GM13977 (cell line): ENCODE measurements at places on chromosomes 7 and 10.

DNA sequence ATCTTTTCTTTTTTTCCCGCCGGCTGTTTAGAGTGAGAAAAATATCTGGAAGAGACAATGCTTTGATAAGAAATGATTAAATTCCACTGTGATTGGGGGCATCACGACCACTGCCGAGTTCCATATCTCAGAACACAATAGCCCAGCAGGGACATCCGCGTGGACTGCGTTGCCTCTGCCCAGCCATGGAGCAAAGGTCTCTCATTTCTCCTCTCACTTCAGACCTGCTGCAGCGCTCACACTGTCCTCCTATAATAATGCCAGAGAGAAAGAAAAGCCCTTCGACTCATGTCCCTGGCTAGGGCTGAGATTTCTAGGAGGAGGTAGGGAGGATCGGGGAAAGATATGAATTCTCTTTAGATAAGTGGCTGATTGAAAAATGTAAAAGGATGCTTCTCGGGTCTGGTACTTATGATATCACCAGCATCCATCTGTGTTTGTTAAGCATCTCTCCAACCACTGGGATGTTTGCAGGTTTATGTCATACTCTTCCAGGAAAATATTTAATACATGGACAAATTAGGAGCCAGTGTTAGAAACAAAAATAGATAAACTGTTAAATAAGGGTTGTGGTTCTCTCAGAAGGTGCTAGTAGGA lies 472.9 kb upstream of the AKR1E2 start:
- DNase-seq: no peak

DNA sequence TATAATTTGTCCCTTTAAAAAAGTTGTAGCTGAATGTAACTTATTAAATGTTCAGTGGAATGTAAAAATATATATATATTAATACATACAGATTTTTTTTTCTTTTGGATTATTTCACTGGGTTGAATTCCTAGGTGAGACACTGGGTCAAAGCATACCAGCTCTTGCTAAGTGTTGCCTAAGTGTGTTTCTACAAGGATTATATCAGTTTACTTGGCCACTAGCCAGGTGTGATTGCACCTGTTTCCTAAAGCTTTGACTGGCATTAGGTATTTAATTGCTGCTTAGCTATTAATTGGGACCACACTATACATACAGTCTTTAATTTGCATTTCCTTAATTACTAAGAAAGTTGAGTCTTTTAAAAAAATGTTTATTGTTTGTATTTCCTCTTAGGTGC lies 5.5 kb upstream of the ELOVL3 start:
- DNase-seq: no peak

DNA sequence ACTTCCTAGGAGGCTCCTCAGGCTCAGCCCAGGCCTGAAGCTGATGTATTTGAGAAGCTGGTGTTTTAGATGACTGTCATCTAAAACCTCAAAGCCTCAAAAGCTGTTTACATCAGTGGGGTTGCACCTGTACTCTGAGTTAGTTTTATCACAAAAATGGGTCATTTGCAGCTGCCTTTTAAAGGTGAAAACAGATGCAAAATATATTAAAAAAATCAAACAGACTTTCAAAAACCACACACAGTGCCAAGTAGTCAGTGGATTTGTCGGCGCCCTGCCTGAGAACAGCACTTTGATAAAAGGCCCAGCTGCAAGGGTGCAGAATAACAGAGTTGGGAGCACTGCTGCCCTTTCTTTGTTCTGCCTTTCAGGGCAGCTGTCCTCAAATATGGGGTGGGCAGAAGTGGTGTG lies 103.0 kb downstream of the VOPP1 start:
- DNase-seq: no peak

DNA sequence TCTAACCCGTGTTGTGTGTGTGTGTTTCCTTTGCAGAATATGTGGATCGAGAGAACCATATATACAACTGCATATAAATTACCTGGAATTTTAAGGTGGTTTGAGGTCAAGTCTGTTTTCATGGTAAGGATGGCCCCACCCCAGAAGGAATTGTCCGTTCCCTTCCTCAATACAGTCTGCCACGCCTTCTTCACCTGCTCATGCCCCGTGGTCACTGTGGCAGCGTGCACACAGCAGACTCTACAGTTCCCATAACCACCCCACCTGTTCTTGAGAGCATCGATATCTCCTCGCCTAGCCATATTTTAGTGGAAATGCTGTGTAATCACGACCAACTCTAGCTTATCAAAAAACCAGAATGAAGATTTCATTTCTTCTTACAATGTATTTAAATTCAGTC lies 134.0 kb upstream of the NPS start:
- DNase-seq: no peak

- DNase-seq: no peak
Measured at GRCh38 chr7:36614959-36615358, 109.3 kb downstream of the AOAH start.

DNA sequence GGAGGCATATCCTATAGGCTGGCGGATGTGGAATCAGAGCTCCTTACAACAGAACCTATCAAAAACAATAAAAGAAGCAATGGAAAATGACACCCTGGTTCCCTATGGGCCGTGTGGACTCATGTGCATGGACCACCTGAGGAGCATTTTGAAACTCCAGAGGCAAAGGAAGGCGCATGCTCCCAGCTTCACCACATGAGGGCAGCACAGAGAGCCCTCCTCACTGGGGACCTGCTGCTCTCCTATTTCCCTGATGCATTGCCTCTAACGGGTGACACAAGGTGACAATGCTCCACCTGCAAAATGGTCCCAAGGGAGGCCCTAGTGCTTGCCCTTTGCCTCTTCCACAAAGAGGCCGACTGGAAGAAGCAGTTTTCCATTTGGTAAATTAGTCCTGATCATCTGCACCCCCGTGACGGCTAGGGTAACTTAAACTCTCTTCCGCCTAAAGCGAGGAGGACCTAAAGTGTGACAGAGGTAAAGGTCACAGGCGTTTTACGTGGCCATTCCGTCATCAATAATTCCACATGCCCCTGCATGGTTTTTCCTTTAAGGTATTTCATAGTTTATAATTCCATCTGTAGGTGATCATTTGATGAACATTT lies 67.7 kb downstream of the GPAM start:
- peak; percentile 65 for DNase-seq

- DNase-seq: peak; percentile 17
Measured at GRCh38 chr7:87574630-87575029, 26.1 kb downstream of the ABCB1 start.

- no peak for DNase-seq
Measured at GRCh38 chr10:15789793-15790525, 70.2 kb upstream of the ITGA8 start.

GRCh38 chr7:15737601-15738000 lies 51.1 kb upstream of the MEOX2 start:
- no peak for DNase-seq

DNA sequence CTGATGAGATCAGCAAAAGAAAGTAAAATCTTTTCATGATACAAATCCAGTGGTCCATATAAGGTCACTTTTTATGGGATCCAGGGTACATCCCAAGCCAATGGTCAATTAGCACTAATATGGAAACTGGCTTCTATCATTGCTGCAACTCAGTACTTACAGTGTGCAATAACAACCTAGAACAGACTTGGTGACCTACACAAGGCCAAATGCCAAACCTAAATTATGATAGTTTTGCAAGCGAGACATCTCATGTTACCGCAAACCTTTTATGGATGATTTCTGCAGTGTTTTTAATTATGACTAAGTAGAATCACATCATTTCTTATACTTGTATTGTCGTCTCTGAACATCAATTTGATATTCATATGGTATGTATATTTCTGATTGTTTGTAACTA lies 583.5 kb upstream of the SEMA3D start:
- DNase-seq: no peak

GRCh38 chr10:9877978-9878377 lies 1139.7 kb upstream of the CELF2 start:
- DNase-seq: no peak

GRCh38 chr7:151017370-151017952 lies 6.8 kb downstream of the ATG9B start:
- DNase-seq: no peak

- DNase-seq: no peak
Measured at GRCh38 chr10:133163889-133164815, 4.1 kb downstream of the KNDC1 start.

- DNase-seq: no peak
Measured at GRCh38 chr10:125141150-125141859, 19.1 kb downstream of the CTBP2 start.

DNA sequence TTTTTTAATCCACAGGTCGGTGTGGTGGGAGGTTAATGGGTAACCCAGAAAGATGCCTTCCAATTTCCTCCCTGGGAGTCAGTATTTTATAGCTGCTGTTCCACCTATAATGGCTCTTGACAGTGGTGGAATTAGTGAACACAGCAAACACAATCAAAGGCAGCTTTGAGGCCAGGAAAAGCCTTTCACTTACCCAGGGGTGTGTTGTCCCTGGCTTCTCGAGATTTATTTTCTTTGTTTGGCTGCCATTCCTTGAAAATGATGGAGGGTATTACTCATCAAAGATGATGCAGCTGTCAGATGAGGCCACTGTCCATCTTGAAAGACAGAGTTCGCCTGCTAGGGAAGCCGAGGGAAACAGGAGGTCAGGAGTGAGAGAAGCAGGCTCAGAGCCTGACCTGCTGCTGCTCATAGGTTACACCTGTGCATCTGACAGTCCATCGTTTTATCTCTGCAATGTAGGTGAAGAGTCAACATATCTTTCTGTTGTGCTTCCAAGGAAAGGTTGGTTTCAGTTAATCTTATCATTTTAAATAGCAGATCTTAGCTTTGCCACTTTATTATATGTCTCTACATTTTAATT lies 221.6 kb downstream of the XPNPEP1 start:
- no peak for DNase-seq

GRCh38 chr10:101693978-101694673 lies 844 bp downstream of the FBXW4 start:
- peak; percentile 80 for DNase-seq

- DNase-seq: no peak
Measured at GRCh38 chr10:75226656-75227055, 9.1 kb downstream of the COMTD1 start.

DNA sequence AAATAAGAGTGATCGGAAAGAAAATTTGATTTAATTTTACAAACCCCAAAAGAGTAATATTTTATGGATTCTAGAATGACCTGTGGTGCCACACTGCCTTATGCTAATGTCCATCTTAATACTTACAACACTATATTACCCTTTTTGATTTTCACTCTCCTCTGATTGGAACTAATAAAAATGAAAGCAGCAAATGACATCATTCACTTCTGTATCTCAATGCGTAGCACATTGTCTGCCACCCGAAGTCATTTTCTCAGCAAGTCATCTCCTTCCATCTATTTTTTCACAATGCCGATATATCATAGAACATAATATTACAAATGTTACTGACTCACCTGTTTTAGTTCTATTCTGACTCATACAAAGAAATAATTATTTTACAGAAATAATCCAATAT lies 127.5 kb upstream of the PCLO start:
- DNase-seq: no peak
